ENCODE measurements at places on chromosomes 3 and 15.
A peak's percentile ranks its signal among the peaks of the same experiment; 100 is the strongest.

GRCh38 chr3:194245975-194246561, 105.1 kb downstream of the CPN2 start:
- DNase-seq: no peak

DNA sequence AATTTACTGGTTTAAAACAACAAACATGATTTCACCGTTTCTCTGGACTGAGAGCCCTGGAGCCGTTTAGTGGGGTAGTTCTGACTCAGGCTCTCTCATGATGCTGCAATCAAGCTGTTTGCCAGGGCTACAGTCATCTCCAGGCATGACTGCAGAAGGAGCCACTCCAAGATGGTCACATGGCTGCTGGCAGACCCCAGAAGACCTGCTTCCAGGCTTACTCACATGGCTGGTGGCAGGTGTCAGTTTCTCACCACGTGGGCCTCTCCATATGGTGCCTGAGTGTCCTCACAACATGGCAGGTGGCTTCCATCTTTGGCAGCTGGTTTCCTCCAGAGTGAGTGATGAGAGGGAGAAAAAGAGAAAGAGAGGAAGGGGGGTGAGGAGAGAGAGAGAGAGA, 378.3 kb upstream of the RGMA start:
- no peak for DNase-seq

DNA sequence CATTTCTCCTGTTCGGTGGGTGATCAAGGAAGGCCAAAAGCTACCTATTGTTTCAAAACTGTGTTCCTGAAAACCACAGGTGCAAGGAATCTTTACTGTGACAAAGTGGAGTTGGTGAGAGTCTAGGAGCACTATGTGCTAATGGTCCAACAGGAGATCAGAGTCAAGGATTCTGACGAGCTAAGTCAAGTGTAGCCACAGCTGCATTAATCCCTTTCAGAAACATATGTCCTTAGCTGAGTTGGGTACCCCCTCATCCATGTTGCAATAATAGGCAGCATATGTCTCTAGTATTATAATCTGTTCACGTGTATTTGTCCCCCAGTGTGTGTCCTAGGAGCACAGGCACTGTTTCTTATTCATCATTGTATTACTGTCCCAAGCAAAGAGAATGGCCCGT, 1.7 kb downstream of the VPS39 start:
- no peak for DNase-seq

DNA sequence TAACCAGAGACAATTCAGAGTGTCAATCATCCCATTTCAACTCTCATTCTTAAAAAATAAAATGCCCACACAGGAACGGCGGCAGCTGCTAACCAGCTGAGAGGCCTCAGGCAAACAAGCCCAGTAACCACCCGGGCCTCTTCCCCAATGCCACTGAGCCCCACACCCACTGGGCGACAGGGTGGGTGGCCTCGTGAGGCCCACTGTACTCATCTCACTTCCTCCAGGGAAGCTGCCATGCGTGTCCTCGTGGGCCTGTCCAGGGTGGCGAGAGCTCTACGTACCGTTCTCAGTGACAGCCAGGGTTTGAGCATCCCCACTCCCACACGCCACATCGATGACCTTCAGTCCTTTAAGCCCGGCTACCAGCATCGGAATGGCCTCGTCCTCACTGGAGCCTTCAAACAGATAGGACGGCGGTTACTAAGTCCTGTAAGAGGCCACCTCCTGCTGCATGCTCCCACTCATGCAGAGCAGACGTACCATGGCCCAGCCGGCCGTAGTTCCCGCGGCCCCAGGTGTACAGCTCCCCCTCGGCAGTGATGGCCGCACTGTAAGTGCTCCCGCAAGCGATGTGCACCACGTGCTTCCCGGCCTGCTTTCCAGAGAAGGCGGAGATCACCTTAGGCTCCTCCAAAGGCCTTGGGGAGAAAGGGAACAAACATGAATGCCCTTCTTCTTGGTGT, 56.5 kb downstream of the HERC2 start:
- DNase-seq: no peak

- DNase-seq: no peak
These were observed 273.6 kb downstream of the CNTN4 start for GRCh38 chr3:2372306-2372705.

DNA sequence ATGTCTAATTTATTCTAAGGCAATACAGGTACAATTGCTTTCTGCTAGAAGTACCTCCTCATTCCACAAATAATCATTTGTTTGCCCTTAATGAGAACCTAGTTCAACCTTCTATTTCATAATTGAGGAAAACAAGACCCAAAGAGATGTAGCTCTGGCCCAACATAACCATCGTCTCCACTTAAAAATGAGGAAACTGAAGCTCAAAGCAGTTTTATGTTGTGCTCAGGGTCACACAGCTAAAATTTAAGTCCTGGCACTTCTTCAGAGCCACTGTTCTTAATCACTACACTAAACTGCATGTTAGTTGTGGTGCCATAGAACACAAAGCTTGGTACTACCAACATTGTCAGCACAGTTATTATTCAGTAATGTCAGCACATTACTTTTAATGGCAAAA, 108.0 kb downstream of the SERPINI1 start:
- DNase-seq: no peak

- no peak for DNase-seq
These were observed 173.6 kb upstream of the TMC3 start for GRCh38 chr15:81547521-81548132.

- peak; percentile 12 for DNase-seq
These were observed 74.4 kb downstream of the MOBP start for GRCh38 chr3:39541917-39542329.

- no peak for DNase-seq
These were observed 18.8 kb upstream of the GOLGA8J start for GRCh38 chr15:30063835-30064546.

DNA sequence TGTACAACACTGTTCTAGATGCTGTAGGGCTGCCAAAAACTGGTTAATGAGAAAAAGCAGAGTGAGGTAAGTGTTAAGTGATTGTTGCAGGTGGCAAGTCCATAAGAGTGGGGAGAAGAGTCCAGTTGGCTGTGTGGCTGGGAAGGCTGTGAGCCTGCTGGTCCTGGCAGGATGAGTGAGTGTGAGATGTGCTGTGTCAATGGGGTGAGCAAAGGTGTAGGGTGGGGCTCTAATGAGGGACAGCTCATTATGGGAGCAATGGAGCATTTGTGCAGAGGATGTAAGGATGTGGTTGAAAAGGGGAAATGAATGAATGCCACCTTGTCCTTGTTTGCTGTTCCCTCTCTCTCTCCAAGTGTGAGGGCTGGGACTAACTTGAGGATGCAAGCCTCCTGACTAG, 145.3 kb upstream of the ROPN1 start:
- DNase-seq: no peak

DNA sequence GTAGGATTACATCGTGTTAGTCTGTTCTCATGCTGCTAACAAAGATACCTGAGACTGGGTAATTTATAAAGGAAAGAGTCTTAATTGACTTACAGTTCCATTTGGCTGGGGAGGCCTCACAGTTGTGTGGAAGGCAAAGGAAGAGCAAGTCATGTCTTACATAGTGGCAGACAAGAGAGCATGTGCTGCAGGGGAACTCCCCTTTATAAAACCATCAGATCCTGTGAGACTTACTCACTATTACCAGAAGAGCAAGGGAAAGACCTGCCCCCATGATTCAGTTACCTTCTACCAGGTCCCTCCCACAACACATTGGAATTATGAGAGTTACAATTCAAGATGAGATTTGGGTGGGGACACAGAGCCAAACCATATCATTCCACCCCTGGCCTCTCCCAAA, 3.4 kb downstream of the SLC25A26 start:
- no peak for DNase-seq

GRCh38 chr3:20066850-20067617, 26.8 kb downstream of the KAT2B start:
- no peak for DNase-seq

GRCh38 chr15:90071220-90071807, 31.0 kb downstream of the IDH2 start:
- DNase-seq: no peak

- DNase-seq: no peak
These were observed 71.5 kb upstream of the FILIP1L start for GRCh38 chr3:100185847-100186246.

GRCh38 chr3:126078866-126079265, 5.1 kb downstream of the SLC41A3 start:
- no peak for DNase-seq

DNA sequence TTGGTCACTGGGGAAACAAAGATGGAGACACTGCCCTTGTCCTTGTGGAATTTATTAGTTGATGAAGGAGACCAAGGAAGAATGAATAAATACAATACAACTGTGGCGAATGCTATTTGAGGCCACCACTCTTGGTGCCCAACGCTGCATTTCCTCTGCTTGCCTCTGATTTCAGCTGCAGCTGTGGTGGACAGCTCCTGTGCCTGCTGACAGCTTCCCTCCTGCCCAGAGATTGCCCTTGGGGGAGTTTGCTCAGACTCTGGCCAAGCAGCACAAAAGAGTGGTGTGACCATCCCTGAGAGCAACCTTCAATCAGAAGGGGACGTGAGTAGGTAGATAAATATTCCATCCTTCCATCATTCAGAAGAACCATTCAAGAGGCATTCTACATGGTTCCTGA, 64.6 kb upstream of the FHIT start:
- DNase-seq: no peak

GRCh38 chr3:31996195-31996594, 14.6 kb downstream of the ZNF860 start:
- DNase-seq: no peak

DNA sequence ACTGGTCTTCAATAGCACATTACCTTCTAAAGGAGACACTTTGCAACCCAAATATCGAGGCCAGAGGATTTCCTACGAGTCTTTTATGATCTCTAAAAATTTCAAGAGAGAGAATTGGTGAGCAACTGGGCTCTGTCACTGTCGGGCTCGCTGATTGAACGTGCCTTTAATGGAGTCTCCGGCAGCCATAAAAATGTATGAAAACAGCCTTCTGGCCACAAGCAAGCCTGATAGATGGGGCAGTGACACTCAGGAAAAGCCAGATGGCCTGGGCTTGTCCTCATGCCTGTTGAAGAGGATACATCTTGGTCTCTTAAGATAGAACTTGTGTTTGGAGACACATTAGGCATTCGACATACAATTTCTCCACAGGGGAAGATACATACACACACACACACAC, 419.5 kb upstream of the PROK2 start:
- no peak for DNase-seq

GRCh38 chr3:48642605-48643004, 7.3 kb upstream of the SLC26A6 start:
- DNase-seq: no peak

DNA sequence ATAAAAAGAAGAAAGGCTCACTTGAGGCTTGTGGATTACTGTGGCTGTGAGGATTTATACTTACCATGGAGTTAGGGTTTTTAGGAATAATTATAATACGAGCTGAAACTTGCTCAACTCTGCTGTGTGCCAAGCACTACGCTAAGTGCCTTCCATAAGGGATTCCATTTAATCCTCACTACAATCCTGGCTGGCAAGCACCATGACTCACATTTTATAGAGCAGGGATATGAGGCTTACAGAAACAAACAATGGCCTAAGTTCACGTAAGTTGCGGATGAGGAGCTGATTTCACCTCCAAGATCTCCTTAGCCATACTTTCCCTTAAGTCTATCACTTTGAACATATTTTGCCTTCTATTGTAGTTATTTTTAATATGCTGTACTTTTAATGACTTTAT, 43.9 kb upstream of the ARL8B start:
- no peak for DNase-seq

GRCh38 chr3:45381168-45381852, 7.1 kb upstream of the LARS2 start:
- no peak for DNase-seq

- no peak for DNase-seq
These were observed 10.4 kb downstream of the ARF4 start for GRCh38 chr3:57586778-57587177.

GRCh38 chr15:101447168-101447533, 42.4 kb downstream of the PCSK6 start:
- no peak for DNase-seq

GRCh38 chr15:95812491-95812890, 518.0 kb upstream of the NR2F2 start:
- no peak for DNase-seq

DNA sequence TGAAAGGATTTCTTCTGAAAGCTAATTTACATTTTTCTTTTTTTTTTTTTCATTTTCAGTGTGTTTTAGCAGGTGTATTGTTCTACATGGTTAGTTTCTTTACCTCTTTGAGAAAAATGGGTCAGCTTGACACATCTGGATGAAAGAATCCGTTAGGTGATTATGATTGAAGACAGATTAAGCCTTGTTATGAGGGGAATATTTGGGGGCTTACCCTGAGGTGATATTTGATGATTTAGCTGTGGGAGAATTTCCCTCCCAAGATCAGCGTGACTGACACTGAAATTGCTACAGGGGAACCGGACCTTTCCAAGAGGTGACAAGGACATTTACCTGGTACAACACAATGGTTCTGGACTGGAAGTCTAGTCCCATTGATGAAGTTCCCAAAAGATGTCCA, 147.5 kb downstream of the NFKBIZ start:
- no peak for DNase-seq
